ENCODE measurements at places on chromosomes 12 and 14.

GRCh38 chr14:90699016-90699415 is 117.2 kb downstream of the TTC7B start:
- DNase-seq = no peak

GRCh38 chr12:80242321-80242720 is 143.0 kb downstream of the OTOGL start:
- no peak for DNase-seq

GRCh38 chr12:27779416-27779919 is 565 bp upstream of the KLHL42 start:
- DNase-seq = no peak

DNA sequence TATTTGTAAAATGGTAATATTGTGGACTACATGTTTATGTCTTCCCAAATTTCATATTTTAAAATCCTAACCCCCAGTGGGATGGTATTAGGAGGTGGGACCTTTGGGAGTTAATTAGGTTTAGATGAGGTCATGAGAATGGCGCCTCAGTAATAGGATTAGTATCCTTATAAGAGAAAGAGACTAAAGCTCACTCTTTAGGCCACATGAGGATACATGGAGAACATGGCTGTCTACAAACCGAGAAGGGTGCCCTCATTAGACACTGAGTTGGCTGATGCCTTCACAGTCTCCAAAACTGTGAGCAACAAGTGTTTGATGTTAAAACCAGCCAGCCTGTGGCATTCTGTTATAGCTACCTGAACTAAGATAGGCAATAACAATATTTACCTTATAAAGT is 58.3 kb upstream of the OTOGL start:
- DNase-seq = no peak

DNA sequence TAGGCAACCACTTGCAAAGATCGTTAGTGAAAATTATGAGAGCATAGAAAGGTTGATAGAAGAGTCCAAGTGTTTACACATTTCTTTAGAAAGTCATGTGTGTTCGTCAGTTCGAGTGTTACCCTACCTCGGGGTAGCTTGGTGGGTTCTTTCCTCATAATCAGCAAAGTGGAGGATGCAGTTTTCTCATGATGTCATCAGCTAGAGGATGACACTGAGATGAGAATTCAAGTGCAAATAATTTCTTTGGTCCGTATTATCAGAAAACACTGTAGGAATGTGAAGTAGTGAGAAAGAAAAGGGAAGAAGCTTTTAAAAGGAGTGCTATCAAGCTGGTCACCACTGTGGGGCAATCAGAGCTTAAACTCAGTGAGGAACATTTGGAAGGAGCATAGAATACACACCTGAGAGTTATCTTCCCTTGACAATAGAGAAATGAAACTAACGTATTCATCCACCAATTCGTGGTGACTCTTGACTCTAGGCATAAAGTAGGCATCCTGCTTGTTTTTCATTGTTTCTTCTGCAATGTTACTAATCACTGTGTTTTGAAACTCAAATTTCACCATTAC is 1340.9 kb upstream of the TMEM132C start:
- no peak for DNase-seq

DNA sequence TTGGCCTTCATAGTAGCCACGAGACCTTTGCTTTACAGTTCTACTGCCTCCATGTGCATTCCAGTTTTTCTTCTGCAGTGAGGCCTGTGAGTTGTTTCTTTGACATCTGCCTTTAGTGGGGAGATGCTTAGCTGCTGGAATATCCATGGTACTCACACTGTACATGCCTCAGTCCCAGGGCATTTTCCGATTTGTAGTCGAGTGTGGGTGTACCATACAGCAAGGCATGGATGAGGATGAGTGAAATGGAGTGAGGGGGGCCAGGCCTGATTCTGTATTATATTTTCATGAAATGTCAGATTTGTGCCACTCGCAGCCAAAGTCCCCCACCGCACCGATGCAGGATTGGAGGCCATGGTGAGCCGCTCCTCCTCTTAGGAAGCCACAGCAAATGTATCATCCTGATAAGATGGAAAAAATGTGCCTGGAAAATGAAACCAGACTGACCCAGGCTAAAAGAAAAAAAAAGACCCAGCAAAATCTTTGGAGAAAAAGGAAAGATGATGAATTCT is 173.0 kb downstream of the ADGRD1 start:
- DNase-seq = no peak

All from amniotic epithelial cell (primary cell).